ENCODE measurements at places on chromosomes 2 and 18. TPM values are rescaled to one million over a fixed set of nuclear protein-coding genes. Genes with fewer than 3 reads are reported as not detected.
A peak's percentile ranks its signal among the peaks of the same experiment; 100 is the strongest.

The ALLC gene
- total RNA-seq: not detected

The ANKRD23 gene
- total RNA-seq: 8.2 TPM

The CFC1 gene
- not detected for total RNA-seq

DNA sequence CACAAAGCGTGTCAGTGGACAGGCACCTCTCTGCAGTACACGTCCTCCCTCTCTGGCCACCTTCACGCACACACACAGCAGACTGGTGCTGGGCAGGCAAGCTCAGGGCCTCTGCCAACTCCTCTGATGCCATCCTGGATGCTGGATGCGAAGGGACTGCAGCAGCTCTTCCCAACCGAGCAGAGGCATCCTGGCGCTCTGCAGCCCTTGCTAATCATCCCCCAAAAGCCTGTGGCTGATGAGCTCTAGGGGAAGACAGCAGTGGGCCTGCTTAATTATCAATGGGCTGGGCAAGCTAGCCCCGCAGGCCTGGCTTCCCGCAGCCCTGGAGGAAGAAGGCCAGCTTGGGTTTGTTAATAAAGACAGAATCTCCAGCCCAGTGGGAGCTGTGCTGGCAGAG, 71.3 kb upstream of the TEX51 start:
- H3K27me3 ChIP-seq: peaks cover 38% of the 10 kb centered on the region
- H3K4me1 ChIP-seq: no peaks in the 10 kb centered on the region
- no peak overlapping the region for H3K4me3 ChIP-seq
- no peak overlapping the region for H3K27ac ChIP-seq

GRCh38 chr2:9274701-9275343, 68.2 kb downstream of the ASAP2 start:
- peaks cover 3% of the 10 kb centered on the region for H3K36me3 ChIP-seq
- H3K4me3 ChIP-seq: no peak overlapping the region

GRCh38 chr2:169704160-169704708, 10.0 kb downstream of the PHOSPHO2 start:
- no peaks in the 10 kb centered on the region for H3K36me3 ChIP-seq
- no peak for DNase-seq
- H3K27me3 ChIP-seq: no peaks in the 10 kb centered on the region
- no peak overlapping the region for H3K27ac ChIP-seq
- no peaks in the 10 kb centered on the region for H3K4me1 ChIP-seq
- H3K4me3 ChIP-seq: no peak overlapping the region

DNA sequence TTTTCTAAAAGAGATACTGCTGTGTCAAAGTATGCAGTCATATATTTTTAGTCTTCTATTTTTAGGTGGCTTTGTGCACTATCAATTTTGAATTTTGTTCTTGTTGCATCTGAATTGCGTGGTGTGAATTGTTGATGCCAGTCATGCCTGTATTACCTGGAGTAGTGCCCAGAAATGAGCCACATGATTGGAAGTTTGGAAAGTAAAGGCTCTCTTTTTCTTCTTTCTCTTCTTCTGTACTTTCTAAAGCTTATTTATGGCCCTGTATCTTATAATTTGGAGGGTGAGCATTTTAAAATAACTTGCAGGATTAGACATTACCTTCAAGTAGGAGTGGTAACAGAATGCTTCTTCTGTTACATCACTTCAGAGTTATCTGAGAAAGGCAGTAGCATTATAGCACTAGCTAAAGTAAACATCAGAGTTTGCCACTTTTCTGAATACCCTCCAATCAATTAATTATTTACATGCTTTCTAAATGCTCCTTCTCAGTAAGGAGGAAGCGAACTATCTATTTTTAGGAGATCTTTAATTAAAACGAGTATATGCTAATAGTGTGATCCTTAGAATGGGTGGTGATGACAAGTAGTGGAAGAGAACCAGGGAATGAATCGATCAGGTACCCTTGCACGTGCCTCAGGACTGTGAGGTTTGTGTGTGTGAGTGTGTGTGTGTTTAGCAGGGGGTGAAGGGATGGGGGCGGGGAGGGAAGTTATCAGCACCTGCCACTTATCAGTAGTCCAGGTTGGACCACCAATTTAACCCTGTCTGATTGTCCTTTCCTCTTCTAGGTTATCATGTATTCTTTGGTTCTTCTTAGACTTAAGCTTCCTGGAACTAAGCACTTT, 112.5 kb downstream of the MAP3K20 start:
- no peak overlapping the region for H3K4me3 ChIP-seq
- no peak overlapping the region for H3K27ac ChIP-seq
- H3K27me3 ChIP-seq: no peaks in the 10 kb centered on the region
- peaks cover 3% of the 10 kb centered on the region for H3K36me3 ChIP-seq

DNA sequence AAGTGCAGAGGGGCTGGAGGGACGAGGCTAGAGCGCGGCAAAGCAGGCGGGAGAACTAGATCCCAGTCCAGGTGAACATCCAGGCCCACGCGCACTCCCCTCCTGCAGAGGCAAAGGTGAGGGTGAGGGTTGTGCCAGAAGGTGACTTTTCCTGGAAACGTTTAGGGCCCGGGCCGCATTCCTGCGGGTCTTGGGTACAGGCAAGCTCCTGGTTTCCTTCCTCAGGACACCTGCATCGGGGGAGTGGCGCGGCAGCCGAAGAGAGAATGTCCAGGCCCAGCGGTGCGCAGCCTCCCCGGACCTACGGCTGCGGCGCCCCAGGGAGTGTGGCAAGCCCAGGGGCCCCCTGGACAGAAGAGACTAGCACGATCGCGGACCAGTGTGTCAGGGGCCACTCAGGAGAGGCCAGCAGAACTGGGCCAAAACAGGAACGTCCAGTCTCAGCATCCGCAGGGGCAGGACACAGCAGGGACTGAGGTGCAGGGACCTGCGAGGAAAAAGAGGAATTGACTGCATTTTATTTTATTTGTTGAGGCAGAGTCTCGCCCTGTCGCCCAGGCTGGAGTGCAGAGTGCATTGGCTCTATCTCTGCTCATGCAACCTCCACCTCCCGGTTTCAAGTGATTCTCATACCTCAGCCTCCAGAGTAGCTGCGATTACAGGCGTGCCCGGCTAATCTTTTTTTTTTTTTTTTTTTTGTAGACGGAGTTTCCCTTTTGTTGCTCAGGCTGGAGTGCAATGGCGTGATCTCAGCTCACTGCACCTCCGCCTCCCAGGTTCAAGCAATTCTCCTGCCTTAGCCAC, 8.7 kb upstream of the IMPA2 start:
- H3K27me3 ChIP-seq: no peaks in the 10 kb centered on the region
- DNase-seq: no peak
- no peak overlapping the region for H3K27ac ChIP-seq
- no peaks in the 10 kb centered on the region for H3K36me3 ChIP-seq

GRCh38 chr18:31100436-31101182, 1.6 kb downstream of the DSC2 start:
- H3K27me3 ChIP-seq: no peaks in the 10 kb centered on the region
- DNase-seq: no peak
- no peaks in the 10 kb centered on the region for H3K36me3 ChIP-seq
- H3K4me1 ChIP-seq: peaks cover 65% of the 10 kb centered on the region

- peak overlapping the region; percentile 36 for H3K4me3 ChIP-seq
- peak; percentile 83 for DNase-seq
- H3K36me3 ChIP-seq: no peaks in the 10 kb centered on the region
- peak overlapping the region; percentile 61 for H3K27ac ChIP-seq
- H3K27me3 ChIP-seq: no peaks in the 10 kb centered on the region
Measured at GRCh38 chr2:69683170-69683971, 39.8 kb upstream of the AAK1 start.

Measured in PC-3 (cell line).